ENCODE measurements at places on chromosomes 2 and 18.

- DNase-seq, result peak; percentile 86
Measured at GRCh38 chr2:74439803-74440377, 1.8 kb downstream of the RTKN start.

DNA sequence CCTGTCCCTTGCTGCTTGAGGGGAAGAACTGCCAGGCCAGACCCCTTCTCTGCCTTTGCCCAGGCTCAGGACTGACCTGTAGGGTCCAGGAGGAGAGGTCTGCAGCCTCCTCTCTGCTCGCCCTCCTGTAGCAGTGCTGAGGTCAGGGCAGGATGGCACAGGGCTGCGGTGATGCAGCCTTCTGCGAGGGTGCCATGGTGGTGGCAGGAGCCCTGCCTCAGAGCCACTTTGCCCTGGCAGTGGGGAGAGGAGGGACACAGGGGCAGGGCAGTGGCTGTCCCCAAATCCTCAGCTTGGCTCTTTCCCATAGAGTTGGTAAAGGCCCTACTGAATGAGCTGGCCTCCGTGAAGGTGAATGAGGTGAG is 884 bp downstream of the PROM2 start:
- no peak for DNase-seq

DNA sequence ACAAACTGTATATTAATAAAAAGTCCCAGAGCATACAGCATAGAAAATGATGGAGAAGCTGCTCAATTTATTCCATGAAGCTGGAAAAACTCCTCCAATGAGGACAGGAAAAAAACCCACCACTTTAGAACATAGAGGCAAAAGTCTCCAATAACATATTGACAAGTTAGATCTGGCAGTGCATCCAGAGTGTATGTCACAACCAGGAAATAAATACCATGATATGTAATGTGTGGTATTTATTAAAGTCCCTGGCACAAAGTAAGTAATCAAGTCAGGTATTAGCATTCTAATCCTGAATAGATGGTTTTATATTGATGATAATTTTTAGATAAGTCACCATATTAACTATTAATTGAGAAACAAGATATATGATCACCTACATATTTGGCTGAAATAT is 427.3 kb upstream of the HS6ST1 start:
- no peak for DNase-seq

GRCh38 chr2:143162123-143162837 is 33.1 kb downstream of the ARHGAP15 start:
- peak; percentile 33 for DNase-seq

DNA sequence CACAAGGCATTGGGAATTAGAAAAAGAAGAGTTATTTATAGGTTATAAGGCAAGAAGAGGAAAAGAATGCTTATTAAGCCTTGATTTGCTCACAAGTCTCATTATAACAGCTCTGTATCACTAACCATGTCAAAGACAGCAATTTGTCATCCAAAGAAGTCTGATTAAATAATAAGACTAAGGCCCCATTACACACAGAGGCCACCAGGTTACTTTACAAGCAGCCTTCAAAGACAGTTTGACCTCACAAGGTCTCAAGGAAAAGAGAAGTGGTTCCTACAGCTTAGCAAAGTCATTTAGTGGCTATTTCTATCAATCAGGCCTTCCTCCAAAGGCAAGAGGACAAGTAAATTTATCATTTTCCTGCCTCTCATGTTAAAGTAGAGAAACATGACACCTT is 188.5 kb downstream of the MBD2 start:
- DNase-seq, result no peak

GRCh38 chr2:17422061-17422460 is 96.2 kb downstream of the RAD51AP2 start:
- DNase-seq, result no peak

GRCh38 chr2:49111456-49111855 is 42.9 kb downstream of the FSHR start:
- no peak for DNase-seq

DNA sequence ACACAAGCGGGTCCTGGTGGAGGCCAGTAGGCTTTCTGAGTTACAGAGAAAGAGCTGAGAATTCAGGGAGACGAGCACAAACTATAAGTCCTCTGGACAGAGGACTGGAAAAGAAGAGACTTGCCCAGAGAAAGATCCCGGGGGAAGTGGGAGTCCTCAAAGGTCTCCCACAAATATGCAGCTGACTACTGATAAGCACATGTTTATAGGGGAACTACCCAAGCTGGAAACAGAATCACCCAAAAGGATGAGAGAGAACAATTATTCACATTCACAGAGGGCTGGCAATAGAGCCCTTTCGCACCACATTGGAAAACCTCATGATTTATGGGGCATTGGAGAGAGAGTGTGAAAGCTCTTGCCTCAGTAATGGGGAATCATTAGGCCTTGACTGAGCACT is 337.6 kb downstream of the IRS1 start:
- DNase-seq, result no peak

DNA sequence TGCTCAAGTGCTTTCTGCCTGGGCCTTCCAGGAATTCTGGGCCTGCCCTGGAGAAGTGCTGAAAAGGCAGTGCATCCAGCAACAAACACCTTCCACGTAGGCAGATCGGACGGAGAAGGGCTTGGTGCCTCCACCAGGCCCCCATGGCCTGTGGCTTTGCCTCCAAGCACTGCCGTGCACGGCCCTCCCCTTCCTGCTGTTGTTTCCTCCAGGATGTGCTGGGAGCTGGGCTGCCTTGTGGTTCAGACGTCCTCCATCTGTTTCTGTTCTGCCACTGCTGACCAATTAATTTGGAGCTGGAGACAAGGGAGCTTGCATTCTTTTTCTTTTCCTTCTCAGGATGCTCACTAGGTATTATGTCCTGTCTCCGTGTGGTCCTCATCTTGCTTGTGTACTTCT is 197.0 kb downstream of the HRH4 start:
- no peak for DNase-seq

GRCh38 chr18:9914584-9915290 is 921 bp downstream of the VAPA start:
- peak; percentile 50 for DNase-seq

- DNase-seq, result no peak
Measured at GRCh38 chr2:20241973-20242726, 17.2 kb upstream of the SDC1 start.

DNA sequence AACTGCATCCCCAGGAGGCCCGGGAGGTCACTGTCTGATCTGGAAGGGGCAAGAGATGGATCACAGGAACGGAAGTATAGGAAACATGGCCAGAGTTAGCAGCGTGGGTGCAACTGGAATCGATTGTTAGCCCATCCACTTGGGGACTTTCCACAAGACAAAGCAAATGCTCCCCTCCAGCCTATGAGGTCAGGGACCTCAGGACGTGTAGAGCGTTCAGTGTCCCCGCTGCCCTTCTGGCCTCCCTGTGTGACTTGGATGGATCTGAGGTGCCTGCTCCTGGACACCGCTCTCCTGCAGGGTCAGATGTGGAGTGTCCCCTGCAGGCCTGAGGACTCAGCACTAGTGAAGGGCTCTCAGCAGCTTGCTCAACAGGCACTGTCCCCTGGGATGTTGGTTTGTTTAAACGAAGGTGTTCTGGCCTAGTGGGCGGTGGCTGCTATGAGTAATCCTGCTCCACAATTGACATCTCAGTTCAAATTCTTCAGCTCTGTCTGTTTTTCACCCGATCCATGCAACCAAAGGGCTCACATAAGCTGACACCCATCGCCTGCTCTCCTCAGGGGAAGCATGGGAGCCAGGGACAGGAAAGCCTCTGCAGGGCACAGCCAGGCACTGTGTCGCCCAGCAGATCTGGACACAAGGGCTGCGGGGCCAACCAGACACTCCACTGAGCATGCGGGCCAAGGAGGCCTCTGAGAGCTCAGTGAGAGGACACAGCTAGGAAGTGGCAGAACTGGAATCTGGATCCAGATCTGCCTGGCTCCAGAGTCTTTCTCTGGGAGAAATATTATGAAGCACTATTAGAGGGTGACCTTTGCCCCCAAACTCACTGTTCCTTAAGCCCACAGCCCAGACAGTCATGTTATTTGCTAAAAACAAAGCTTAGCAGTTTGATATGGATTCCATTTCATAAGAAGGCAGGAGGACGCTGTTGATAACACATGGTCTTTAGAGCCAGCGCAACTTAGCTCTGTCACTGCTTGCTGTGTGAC is 78.5 kb downstream of the RHOB start:
- DNase-seq, result peak; percentile 63

All from tibial nerve (tissue), 4 donors.